ENCODE measurements at places on chromosomes 1 and 21.
A peak's percentile ranks its signal among the peaks of the same experiment; 100 is the strongest.

- no peak for DNase-seq
Measured at GRCh38 chr1:176517484-176517883, 54.5 kb downstream of the PAPPA2 start.

- DNase-seq, result no peak
Measured at GRCh38 chr1:89191314-89191713, 7.4 kb downstream of the GBP4 start.

DNA sequence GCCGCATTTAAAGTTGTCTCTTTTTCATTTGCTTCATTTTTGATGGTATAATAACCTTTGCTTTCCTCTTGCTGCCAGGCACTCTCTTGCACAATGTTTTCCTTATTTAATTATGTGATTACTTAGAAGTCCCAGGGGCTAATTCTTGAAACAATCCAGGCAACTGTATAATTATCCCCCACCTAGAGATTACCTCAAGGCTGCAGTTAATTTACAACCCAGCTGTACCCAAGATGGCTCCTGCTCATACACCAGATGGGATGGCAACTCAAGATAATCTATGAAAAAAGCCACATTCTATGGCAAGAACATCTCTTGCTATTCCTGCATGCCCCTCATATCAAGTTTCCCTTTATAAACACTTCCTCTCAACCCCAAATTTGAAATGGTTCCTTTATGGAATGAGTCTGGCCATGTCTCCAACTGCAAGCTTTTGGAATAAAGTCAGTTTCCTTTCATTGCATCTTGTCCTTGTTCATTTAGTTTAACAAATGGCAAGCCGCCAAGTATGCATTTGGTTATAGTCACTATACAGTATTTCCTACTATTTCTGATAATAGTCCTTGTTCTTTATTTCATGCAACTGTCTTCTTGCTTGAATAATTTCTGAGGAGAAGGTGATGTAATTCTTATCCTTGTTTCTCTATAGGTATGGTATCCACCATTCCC is 1042.6 kb downstream of the PLA2G4A start:
- peak; percentile 10 for DNase-seq

- DNase-seq, result no peak
Measured at GRCh38 chr1:215132156-215132555, 49.6 kb downstream of the KCNK2 start.

- DNase-seq, result peak; percentile 11
Measured at GRCh38 chr1:239987103-239987745, 104.5 kb upstream of the FMN2 start.

- no peak for DNase-seq
Measured at GRCh38 chr1:38061883-38062328, 15.3 kb upstream of the POU3F1 start.

DNA sequence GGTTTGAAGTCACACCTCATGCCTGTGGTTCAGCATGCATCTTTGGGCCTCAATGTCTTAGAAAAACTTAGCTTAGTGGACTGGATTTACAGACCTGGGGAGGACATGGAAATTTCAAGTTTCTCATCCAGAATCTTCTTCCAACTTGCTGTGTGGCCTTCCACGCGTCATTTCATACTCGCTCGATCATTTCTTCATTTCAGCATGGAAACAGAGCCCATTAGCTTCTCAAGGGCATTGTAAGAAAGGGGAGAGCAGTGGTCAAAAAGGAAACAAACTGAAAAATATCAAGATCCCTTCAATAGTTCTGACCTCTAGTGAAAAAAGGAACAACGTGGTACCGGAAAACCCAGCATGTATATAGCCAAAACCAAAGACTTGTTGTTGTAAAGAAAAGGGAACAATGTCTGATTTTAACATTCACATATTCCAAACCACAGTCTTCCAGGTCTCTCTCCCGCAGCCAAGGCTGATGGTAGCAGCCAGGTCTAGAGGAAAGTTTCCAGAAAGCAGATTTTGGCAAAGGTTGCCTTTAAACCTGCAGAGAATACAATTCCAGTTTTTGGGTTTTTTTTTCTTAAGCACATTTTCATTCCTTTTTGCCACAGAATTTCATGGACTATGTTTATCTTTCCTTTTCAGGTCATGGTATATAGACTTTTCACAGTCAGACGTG is 97.0 kb upstream of the CDC42BPA start:
- DNase-seq, result no peak

DNA sequence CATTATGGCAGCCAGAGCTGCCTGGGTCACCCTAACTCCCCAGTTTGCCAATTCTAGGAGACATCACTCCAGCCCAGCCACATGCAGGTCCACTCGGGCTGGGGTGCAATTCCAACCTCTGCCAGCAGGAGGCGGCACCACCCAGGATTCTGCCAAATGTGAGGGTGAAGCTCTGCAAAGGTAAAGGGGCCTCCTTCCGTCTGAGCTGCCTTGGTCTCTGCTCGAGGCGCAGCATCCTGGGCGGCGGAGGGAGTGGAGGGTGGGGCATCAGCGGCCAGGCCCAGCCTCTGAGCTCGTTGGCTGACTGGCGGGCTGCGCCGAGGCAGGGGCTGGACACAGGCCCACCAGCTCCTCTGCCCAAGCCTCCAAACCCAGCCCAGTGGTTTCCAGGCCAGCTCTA is 63.8 kb downstream of the ARHGEF16 start:
- no peak for DNase-seq

- DNase-seq, result no peak
Measured at GRCh38 chr1:229544587-229544986, 13.9 kb downstream of the ABCB10 start.

GRCh38 chr1:30896905-30897304 is 11.7 kb downstream of the SDC3 start:
- DNase-seq, result no peak

DNA sequence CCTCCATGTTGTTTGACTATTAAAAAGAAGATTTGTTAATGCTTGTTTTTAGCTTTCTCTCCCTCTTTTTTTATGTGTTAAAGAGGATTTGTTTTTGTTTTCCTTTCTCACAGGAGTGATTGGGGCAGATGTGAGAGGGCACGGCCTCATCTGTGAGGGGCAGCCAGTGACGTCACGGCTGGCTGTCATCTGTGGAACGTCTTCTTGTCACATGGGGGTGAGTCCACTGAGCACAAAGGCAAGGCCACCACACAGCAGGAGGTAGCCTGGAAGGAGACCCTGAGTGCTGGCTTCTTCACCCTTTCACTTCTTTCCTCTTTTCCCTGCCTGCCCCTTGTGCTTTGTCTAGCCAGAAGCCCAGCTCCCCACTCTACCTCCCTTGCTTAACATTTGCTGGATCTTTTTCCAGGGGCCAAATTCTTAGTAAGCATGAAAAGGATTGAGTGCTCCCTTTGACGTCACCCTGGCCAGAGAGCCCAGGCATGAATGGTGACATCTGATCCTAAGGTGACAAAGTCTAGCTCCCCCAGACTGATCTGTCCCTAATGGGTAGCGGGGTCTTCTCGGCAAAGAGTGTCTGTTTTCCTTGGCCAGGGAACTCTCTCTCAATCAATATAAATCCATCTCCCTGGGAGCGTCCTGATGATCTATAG is 257.2 kb downstream of the FGGY start:
- no peak for DNase-seq

Data from skeletal muscle cell (primary cell).